ENCODE measurements at places on chromosomes 5 and 9.
A peak's percentile ranks its signal among the peaks of the same experiment; 100 is the strongest.

GRCh38 chr5:28710360-28710759 lies 1672.0 kb upstream of the CDH9 start:
- no peaks in the 10 kb centered on the region for H3K36me3 ChIP-seq
- H3K27me3 ChIP-seq: no peaks in the 10 kb centered on the region
- H3K4me1 ChIP-seq: peaks cover 3% of the 10 kb centered on the region

- no peak for DNase-seq
- H3K4me3 ChIP-seq: no peak overlapping the region
- no peak overlapping the region for H3K27ac ChIP-seq
- no peaks in the 10 kb centered on the region for H3K4me1 ChIP-seq
- H3K27me3 ChIP-seq: no peaks in the 10 kb centered on the region
- no peaks in the 10 kb centered on the region for H3K36me3 ChIP-seq
Measured at GRCh38 chr5:20648981-20649380, 661.0 kb upstream of the CDH18 start.

DNA sequence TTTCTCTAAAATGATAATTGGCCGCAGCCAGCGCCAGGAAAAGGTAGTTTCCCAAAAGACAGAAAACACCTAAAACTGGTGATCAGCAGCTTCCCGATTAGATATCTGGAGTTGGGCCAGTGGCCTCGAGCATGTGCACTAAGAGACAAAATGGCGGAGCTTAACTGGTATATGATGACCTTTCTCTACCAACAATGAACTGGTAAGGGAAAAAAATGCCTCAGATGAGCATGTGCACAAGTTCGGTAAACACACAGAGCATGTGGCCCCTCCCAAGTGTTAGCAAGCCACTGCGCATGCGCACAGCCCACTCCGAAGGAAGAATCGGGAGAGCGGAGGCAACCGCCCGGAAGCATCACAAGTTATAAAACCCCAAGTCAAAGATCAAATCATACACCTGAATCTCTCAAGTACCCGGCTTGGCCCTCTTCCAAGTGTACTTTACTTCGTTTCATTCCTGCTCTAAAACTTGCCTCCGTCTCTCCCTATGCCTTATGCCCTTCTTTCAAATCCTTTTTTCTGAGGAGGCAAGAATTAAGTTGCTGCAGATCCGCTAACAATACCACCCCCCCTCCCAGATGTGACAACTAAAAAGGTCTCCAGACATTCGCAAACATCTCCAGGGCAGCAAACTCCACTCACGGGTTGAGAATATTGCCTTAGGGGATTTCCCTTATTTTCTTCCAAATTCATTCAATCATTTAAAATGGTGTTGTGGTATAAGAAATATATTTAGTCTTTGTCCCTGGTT lies 15.0 kb upstream of the PTBP3 start:
- peak; percentile 25 for DNase-seq
- H3K4me1 ChIP-seq: no peaks in the 10 kb centered on the region
- no peak overlapping the region for H3K27ac ChIP-seq
- peak overlapping the region; percentile 73 for H3K4me3 ChIP-seq
- H3K36me3 ChIP-seq: no peaks in the 10 kb centered on the region

GRCh38 chr5:1419476-1420210 lies 25.6 kb downstream of the SLC6A3 start:
- H3K27ac ChIP-seq: no peak overlapping the region
- H3K4me1 ChIP-seq: no peaks in the 10 kb centered on the region
- H3K36me3 ChIP-seq: no peaks in the 10 kb centered on the region
- no peak for DNase-seq
- no peaks in the 10 kb centered on the region for H3K27me3 ChIP-seq

DNA sequence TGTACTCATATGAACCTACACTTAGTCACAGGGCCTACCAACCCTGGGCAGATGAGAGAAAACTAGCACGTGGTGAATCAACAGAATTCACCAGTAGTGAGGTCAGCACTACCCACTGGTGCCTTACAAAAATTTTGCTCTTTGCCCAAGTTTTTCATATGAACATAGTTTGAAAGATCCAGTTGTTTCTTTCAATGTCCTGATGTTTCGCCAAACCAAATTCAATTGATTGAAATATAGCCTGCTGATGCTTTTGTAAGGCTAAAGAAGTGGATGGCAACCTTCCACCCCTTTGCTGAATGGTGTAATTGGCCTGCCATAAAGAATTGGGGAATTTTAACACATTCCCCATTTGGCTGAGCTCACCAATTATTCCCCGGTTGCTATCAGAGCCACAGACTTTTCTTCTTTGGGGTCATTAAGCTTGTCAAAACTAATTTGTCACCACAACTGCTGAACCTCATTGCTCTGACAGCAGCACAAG lies 339.2 kb downstream of the GLIS3 start:
- no peaks in the 10 kb centered on the region for H3K36me3 ChIP-seq
- DNase-seq: no peak
- no peak overlapping the region for H3K4me3 ChIP-seq
- H3K4me1 ChIP-seq: peaks cover 10% of the 10 kb centered on the region

GRCh38 chr5:174317256-174317894 lies 271.9 kb downstream of the NSG2 start:
- no peaks in the 10 kb centered on the region for H3K27me3 ChIP-seq
- H3K27ac ChIP-seq: no peak overlapping the region
- DNase-seq: no peak
- H3K36me3 ChIP-seq: no peaks in the 10 kb centered on the region
- H3K4me3 ChIP-seq: no peak overlapping the region

GRCh38 chr5:160369990-160370712 lies at the start of gene C1QTNF2:
TSS of gene C1QTNF2 (minus strand) at chr5:160370626. CDS start at chr5:160355011, 15,615 bp downstream.
- H3K27me3 ChIP-seq: no peaks in the 10 kb centered on the region
- peak within 1 kb of the TSS; percentile 82 for H3K4me3 ChIP-seq
- DNase-seq: no peak
- H3K27ac ChIP-seq: peak within 1 kb of the TSS; percentile 66

GRCh38 chr5:154813736-154814135 lies 36.7 kb downstream of the FAXDC2 start:
- H3K27me3 ChIP-seq: no peaks in the 10 kb centered on the region
- H3K36me3 ChIP-seq: peaks cover 45% of the 10 kb centered on the region
- H3K4me3 ChIP-seq: no peak overlapping the region
- no peaks in the 10 kb centered on the region for H3K4me1 ChIP-seq

GRCh38 chr5:1783216-1783554 lies 16.5 kb downstream of the MRPL36 start:
- H3K27me3 ChIP-seq: no peaks in the 10 kb centered on the region
- no peaks in the 10 kb centered on the region for H3K36me3 ChIP-seq
- DNase-seq: no peak
- H3K4me1 ChIP-seq: no peaks in the 10 kb centered on the region

DNA sequence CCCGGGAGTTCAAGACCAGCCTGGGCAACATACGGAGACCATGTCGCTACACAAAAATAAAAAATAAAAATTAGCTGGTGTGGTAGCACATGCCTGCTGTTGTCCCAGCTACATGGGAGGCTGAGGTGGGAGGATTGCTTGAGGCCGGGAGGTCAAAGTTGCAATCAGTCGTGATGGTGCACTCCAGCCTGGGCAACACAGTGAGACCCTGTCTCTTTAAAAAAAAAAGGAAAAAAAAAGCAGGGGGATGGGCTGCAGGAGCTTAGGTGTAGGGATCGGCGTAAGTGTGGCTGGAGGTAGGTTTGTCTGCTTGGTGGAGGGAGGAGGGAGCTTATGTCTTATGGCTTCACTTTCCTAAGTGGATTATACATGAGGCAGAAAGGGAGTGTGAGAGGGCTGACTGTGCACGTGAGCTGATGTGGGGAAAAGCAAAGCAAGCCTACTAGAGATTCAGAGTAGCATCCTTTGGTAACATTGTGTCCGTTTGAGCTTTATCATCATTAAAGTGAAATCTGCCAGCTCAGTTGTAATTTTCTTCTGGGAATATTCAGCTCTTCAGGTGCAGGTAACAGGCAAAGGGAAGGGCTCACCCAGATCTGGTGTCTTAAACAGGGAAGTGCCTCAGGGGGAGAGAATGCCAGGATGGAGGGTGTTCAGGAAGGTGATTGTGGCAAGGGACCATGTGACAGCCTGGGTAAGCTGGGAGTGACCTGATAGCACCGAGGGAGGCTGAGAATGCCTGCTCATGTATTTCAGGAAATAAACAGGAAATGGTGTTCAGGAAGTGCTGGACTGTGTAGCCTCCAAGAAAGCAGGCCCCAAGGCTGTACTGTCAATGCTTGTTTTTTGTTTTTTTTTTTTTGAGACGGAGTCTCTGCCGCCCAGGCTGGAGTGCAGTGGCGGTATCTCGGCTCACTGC lies 17.6 kb upstream of the SETX start:
- peak overlapping the region; percentile 30 for H3K27ac ChIP-seq
- H3K27me3 ChIP-seq: no peaks in the 10 kb centered on the region
- DNase-seq: no peak

DNA sequence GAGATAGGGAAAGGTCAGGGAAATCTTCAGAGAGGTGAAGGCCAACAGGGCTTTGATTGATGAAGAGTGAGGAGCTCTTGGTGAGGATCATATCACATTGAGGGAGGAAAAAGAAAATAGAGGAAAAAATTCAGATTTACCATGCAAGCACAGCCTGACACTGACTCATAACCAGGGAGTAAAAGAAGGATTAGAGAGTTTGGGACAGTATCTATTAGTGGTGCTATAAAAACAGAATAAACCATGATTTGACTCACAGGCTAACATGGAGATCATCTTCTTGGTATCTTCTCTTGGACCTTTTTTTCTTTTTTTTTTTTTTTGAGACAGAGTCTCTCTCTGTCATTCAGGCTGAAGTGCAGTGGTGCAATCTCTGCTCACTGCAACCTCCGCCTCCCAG lies 44.4 kb downstream of the MUSK start:
- no peak overlapping the region for H3K4me3 ChIP-seq
- no peaks in the 10 kb centered on the region for H3K27me3 ChIP-seq
- H3K36me3 ChIP-seq: no peaks in the 10 kb centered on the region
- no peak for DNase-seq
- H3K4me1 ChIP-seq: no peaks in the 10 kb centered on the region

DNA sequence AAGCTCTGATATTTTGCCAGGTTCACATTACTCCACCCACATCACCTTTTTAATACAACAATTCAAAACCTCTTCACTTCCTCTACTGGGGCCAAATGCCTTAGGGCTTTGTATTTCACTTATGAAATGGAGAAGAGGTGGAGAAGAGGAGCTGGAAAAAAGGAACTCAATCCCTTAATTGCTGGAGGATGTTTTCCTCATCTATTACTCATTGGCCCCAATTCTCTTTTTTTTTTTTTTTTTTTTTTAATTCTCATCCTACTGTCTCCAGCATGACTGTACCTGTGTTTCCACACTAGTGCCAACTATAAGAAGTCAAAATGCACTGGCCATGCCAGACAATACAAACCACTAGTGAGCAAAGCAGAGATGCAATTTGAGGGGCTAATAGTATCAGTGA lies 20.9 kb downstream of the FAM13B start:
- H3K4me3 ChIP-seq: no peak overlapping the region
- H3K27ac ChIP-seq: no peak overlapping the region
- no peak for DNase-seq
- peaks cover 36% of the 10 kb centered on the region for H3K36me3 ChIP-seq

- H3K27ac ChIP-seq: no peak overlapping the region
- H3K27me3 ChIP-seq: no peaks in the 10 kb centered on the region
- no peaks in the 10 kb centered on the region for H3K36me3 ChIP-seq
Measured at GRCh38 chr9:22216730-22217172, 207.6 kb upstream of the CDKN2B start.

DNA sequence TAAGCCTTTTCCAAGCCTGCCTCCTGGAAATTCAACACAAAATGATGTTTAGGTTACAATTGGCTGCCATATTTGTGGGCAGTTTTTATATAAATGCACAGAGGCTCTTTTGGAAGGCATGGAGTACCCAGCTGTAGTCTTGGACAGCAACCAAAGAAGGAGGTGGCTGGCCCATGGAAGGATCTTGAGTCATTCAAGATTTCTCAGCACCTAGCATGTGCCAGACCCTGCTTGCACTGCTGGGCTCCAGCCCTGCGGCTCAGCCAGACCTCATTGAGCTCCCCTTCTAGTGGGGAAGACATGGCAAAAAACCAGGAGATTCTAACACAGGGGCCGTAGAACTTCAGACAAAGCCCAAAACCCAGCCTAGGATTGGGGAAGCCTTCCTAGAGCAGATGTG lies 22.1 kb downstream of the JADE2 start:
- no peak overlapping the region for H3K4me3 ChIP-seq
- peaks cover 92% of the 10 kb centered on the region for H3K4me1 ChIP-seq
- DNase-seq: no peak

DNA sequence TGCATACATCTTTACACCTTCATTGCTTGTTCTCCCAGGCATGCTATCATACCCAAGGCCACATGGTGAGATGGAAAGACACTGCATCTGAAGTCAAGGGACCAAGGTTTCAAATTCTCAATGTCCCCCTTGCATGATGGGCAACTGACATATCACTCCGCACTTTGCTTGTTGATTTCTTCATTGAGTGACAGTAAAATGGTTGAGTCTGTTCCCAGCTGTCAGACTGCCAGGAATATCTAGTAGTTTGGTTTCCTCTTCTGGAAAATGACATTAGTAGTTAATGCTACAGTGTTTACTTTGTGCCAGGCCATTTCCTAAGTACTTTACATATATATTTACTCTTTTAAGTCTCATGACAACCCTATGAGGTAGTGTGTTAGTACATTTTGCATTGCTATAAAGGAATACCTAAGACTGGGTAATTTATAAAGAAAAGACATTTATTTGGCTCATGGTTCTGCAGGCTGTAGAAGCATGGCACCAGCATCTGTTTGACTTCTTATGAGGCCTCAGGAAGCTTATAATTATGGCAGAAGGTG lies 114.4 kb downstream of the PCSK1 start:
- DNase-seq: no peak
- H3K27ac ChIP-seq: no peak overlapping the region
- no peak overlapping the region for H3K4me3 ChIP-seq
- no peaks in the 10 kb centered on the region for H3K27me3 ChIP-seq
- H3K36me3 ChIP-seq: no peaks in the 10 kb centered on the region

DNA sequence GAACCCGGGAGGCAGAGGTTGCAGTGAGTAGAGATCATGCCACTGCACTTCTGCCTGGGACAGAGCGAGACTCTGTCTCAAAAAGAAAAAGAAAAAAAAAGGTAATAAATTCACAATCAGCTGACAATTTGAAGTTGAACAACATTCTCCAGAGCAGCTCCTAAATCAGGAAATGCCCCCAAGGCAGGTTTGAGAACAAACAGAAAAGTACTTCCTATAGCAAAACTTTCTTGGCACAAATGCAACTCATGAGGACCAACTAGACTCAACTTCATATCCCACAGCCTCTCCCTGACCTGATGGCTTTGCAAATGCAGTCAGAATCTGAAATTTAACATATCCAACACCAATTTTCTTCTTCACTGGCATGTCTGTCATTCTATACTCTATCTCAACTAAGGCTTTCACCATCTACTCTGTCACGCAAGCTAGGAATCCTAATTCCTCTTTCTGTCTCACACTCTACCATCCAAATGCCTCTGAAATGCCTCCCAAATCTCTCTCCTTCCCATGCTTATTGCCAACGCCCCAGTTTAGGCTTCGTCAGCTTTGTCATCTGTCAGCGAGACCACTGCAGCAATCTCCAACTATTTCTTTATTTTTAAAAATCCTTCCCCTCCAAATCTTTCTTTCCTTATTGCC lies 113.3 kb downstream of the MAPKAP1 start:
- H3K4me1 ChIP-seq: no peaks in the 10 kb centered on the region
- H3K27me3 ChIP-seq: no peaks in the 10 kb centered on the region
- no peaks in the 10 kb centered on the region for H3K36me3 ChIP-seq
- H3K4me3 ChIP-seq: no peak overlapping the region
- no peak overlapping the region for H3K27ac ChIP-seq

Data from thoracic aorta (tissue), 2 donors.